ENCODE measurements at places on chromosomes 1 and 21. TPM values are rescaled to one million over a fixed set of nuclear protein-coding genes. Genes with fewer than 3 reads are reported as not detected.
A peak's percentile ranks its signal among the peaks of the same experiment; 100 is the strongest.

DNA sequence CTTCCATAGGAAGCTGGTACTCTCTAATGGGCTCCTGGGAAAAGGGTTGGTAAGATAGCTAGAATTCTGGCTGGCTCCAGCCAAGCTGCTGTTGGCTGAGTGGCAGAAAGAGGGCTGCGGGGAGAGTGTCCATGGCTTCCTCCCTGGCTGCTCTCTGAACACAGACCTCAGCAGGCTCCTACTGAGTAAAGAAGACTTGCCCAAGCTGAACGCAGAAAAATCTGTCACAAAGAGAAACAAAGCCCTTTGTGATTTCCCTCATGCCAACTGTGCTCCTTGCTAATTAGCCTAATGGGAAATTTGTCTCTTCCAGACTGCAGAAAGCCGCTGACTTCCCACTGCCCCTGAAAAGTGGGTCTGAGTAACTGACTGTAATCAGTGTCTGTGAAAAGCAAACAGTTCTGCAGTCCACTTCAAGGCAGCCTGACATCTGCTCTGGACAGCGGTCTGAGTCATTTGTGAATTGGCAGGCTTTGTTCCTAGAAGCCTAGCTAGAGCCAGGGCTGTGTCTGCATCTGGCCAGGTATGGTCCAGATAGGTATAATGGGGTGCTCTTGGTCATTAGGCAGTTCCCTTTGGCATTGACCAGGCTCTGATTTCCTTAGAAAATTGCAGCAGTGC lies 282.8 kb downstream of the ZNF648 start:
- DNase-seq: no peak

DNA sequence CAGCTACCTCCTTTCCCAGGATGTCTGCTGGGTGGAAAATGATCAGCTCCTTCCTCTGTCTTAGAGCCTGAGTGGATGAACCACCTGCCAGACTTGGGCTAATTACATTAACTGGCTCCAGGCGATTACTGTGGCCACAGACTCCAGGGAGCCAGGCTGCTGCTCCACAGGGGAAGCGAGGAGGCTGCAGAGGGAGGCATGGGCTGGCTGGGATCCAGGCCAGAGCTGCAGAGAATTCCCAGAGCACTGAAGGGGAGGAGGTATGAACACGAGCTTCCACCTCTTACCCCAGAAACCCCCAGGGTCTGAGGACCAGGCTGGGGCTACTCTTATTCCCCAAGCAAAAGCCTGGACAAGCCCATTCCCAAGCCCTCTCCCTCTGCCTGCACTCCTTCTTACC lies 136.0 kb upstream of the KLHDC7A start:
- DNase-seq: no peak

GRCh38 chr1:61397495-61397894 lies 315.1 kb downstream of the NFIA start:
- DNase-seq: no peak

DNA sequence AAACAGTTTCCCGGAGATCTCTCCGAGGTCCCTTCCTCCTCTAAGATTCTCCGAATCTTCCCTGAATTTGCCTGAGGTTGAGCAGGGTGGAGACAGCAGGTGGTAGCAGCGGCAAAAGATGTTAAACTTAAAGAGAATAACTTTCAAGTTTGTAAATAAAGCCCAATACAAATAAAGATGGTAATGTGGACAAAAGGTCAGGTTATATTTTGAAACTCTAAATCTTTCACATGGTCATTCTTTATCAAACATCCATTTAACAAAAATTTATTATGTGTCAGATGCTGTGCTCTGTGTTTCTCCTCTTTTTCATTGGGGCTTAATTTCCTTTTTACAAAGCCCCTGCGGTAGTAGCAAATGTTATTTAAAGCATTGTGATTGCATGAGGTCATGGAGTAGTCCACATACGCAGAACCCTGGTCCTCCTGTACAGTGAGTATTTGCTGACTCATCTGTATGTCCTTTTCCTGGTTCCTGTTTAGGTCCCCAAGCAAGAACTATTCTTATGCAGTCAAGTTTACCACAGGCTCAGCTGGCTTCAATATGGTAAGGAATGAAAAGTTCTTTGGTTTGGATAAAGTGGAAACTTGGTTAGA lies 119.2 kb downstream of the ITSN1 start:
- peak; percentile 14 for DNase-seq

- DNase-seq: no peak
Observed at GRCh38 chr1:89724369-89725010, 91.6 kb downstream of the LRRC8C start.

DNA sequence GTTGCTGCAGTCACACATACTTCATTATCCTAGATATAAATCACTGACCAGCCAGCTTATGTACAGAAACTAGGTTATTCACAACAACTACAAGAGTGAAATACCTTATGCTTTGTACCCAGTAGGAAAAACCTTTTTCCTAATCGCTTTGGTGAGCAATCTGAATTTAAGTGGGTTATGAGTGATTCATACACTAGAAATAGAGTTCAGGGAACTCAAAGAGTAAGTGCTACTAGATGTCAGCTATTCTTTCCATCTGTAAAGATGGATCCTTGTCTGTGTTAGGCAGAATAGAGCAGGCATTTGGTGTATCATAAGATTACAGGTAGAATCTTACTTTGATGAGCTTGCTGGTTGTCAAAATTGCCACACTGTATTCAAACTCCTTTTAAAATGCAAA lies 101.9 kb downstream of the ZNF644 start:
- no peak for DNase-seq

The MRPL9 gene
- total RNA-seq: 99.5 TPM

- DNase-seq: no peak
Observed at GRCh38 chr1:92495392-92496063, 8.8 kb upstream of the GFI1 start.

DNA sequence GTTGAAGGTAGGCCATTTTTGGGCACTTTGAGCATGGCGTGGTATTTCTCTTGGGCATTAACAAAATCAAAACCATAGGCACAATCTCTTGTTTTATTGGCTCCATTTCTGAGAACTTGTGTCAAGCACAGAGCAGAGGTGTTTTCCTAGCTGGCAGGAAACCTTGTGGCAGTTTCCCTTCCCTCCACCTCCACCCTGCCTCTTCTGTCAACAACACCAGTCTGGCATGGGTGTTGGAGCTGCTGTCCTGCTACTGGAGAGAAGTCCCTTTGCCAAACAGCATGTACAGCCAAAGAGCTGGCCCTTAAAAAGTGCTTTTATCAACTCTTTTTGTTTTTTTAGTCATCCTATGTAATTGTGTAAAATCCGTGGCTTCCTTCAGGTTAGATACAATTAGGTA lies 16.0 kb downstream of the ATP1A1 start:
- no peak for DNase-seq

The OR2L13 gene
- total RNA-seq: not detected

- no peak for DNase-seq
Observed at GRCh38 chr1:192587386-192588266, 12.1 kb downstream of the RGS1 start.

GRCh38 chr1:156488566-156489165 lies 11.9 kb downstream of the MEF2D start:
- DNase-seq: no peak

- DNase-seq: no peak
Observed at GRCh38 chr1:222732216-222733159, 4.5 kb upstream of the FAM177B start.

The ILDR2 gene
- total RNA-seq: 1.2 TPM

DNA sequence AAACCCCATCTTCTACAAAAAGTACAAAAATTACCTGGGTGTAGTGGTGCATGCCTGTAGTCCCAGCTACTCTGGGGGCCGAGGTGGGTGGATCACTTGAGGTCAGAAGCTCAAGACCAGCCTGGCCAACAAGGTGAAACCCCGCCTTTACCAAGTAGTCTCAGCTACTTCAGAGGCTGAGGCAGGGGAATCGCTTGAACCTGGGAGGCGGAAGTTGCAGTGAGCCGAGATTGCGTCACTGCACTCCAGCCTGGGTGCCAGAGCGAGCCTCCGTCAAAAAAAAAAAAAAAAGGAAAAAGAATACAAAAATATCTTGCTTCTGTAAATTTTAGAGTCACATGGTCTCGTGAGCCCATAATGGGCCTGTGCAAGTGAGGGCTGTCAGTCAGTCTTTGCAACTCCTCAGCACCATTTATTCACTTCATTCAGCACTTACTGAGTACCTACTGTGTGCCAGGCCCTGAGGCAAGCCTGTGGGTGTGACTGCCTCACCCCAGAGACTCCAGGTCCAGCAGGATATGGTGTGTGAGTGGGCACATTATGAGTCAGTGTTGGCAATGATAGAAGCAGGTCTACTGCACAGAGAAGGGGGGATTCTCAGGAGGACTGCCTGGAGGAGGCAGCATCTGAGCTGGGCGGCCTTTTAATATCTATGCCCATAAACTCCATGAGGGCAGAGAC lies 46.8 kb upstream of the TARDBP start:
- DNase-seq: no peak

The SERTAD4 gene
- 0.72 TPM for total RNA-seq

The CLCA1 gene
- not detected for total RNA-seq

- no peak for DNase-seq
Observed at GRCh38 chr1:217528271-217528670, 102.6 kb downstream of the GPATCH2 start.

DNA sequence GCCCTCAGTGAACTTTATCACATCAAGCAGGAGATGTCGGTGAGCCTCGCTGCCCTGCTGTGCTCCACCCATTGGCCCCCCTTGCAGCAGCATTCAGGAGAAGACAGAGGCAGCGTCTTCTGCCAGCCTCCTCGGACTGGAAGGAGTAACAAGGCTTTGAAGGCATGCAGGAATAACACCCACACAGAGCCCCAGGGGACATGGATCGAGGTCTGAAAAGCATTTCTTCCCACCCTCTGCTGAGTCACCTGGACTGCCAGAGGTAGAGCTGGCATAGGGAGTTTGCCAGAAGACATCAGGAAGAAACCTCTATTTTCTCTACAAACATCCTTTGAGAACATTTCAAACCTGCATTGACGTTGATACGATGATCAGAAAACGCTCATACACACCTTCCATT lies 42.9 kb downstream of the COL18A1 start:
- DNase-seq: no peak

GRCh38 chr1:199843861-199844260 lies 183.6 kb upstream of the NR5A2 start:
- no peak for DNase-seq

DNA sequence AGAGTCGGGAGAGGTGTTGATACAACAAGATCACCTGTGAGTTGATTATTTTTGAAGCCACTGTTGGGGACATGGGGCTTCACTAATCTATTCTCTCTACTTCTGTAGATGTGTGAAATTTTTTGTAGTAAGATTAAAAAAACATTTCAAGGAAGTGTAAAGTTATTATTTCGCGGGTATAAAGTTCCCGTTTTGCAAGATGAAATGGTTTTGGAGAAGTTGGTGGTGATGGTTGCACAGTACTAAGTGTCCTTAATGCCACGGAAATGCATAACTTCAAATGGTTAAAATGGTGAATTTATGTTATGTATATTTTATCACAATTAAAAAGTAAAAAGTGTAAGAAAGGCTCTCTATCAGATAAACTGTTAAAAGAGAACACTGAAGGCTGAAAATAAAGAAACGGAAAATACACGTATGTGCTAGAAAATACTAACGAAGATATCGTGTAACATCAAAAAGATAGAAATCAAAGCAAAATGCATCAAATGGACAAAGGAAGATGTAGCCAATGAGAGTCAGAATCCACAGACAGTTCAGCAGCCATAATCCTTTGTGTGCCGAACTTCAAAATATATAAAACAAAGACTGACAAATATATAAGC lies 2.9 kb upstream of the ITGB2 start:
- DNase-seq: no peak

DNA sequence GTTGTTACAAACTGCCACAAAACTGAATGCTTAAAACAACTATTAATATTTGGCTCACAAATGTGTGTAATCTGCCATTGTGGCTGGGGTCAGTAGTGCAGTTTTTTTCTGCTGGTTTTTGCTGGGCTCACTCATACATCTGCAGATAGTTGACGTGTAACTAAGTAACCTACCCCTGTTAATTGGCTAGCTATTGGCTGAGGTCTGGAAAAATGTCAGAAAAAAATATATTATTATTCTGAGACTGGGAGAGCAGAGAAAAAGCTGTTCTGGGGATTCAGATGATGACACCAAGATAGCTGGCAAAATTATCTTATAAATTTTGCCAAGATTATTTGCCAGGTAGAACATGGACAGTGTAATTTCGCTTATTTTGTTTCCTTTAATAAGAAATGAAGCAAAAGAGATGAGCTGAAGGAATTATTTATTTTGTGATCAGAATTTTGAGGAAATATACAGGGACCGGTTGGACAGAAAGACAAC lies 616.1 kb upstream of the ADAMTS5 start:
- DNase-seq: no peak

DNA sequence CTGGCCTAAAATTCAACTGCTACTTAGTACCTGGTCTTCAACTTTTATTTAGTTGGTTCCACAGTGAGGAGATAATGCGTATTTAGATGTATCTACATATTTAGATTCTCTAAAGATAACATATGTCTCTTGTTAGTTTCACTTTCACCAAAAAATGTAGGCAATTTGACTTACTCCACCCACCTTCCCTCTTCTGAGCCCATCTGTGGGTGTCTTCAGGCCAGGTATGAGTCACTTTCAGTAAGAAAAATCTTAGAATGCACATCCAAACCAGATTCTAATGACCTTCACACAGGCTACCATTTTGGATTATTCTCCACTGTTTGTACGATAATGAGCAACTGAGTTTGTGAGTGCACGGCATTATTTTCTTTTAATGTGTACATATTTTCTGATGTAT lies 501.7 kb downstream of the NEGR1 start:
- DNase-seq: no peak

DNA sequence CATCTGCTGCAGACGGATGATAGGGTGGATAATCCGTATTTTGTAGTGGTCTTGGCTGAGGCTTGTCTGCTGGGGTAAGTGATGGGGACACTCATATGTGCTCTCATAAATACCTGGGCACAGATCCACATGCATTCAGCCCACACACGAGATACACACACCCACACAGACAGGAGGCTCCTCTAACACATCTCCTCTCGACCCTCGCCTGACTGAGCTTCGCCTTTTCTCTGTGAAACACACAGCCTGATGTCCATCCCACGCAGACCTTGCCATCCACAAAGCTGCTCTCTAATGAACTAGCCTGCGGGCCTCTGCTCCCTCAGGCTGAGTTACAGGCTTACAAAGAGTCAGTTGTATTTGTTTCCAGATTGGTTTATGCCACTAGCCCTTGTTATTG lies 96.3 kb upstream of the CSF3R start:
- DNase-seq: no peak

The HSD3B1 gene
- not detected for total RNA-seq

The NCMAP gene
- 0.05 TPM for total RNA-seq

The C1orf105 gene
- 0.85 TPM for total RNA-seq

GRCh38 chr1:175169286-175170018 lies 23.1 kb downstream of the KIAA0040 start:
- no peak for DNase-seq

DNA sequence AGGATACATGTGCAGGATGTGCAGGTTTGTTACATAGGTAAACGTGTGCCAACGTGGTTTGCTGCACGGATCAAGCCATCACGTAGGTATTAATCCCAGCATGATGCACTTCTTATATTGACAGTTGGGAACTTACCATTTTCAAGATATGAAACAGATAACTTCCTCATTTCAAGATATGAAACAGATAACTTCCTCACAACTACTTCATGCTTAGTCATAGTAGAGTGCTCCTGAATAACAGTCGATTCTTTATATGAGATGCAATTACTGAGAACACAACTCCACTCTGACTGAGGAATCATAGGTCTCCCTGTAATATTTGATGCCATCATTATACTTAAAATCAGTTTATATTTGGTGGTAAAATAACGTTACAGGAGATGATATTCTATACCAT lies 1124.3 kb downstream of the AMY1C start:
- DNase-seq: no peak

The PTPRF gene
- total RNA-seq: 145 TPM

The KRTAP19-1 gene
- total RNA-seq: not detected
